ENCODE measurements at places on chromosomes 1 and 21. TPM values are rescaled to one million over a fixed set of nuclear protein-coding genes. Genes with fewer than 3 reads are reported as not detected.

The DENND2D gene
- total RNA-seq: 0.36 TPM

The HOOK1 gene
- total RNA-seq: 13.8 TPM

The ATAD3C gene
- total RNA-seq: 0.76 TPM

The EVA1C gene
- total RNA-seq: 0.18 TPM

GRCh38 chr1:179807691-179808485 is 64.8 kb downstream of the FAM163A start:
- no peak for ATAC-seq

- ATAC-seq: no peak
Observed at GRCh38 chr1:11227106-11228077, 35.0 kb downstream of the MTOR start.

DNA sequence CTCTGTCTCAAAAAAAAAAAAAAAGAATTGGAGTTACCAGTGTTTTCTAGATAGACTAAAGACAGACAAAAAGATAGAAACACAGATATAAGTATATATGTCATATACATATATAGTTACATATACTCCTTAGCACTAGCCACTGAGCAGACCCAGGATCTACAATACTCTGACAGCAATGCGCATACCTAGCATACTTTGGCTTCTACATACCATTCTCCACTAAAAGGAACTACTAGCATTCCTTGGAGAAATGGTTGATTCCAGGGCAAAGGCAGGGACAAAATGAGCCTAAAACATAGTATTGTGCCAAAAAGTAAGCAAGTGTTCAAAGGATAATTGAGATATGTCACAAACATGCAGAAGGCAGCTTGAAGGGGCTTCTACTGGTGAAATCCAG is 22.7 kb downstream of the SYNJ1 start:
- no peak for ATAC-seq

- peak; percentile 69 for ATAC-seq
Observed at GRCh38 chr1:116472431-116472961, 98.3 kb downstream of the CD58 start.

GRCh38 chr1:154151311-154151710 is 3.6 kb downstream of the NUP210L start:
- ATAC-seq: no peak

Measured in motor neuron (in vitro differentiated cells).